ENCODE measurements at places on chromosomes 16 and 17. TPM values are rescaled to one million over a fixed set of nuclear protein-coding genes. Genes with fewer than 3 reads are reported as not detected.

The ABCA6 gene
- total RNA-seq = 0.38 TPM

DNA sequence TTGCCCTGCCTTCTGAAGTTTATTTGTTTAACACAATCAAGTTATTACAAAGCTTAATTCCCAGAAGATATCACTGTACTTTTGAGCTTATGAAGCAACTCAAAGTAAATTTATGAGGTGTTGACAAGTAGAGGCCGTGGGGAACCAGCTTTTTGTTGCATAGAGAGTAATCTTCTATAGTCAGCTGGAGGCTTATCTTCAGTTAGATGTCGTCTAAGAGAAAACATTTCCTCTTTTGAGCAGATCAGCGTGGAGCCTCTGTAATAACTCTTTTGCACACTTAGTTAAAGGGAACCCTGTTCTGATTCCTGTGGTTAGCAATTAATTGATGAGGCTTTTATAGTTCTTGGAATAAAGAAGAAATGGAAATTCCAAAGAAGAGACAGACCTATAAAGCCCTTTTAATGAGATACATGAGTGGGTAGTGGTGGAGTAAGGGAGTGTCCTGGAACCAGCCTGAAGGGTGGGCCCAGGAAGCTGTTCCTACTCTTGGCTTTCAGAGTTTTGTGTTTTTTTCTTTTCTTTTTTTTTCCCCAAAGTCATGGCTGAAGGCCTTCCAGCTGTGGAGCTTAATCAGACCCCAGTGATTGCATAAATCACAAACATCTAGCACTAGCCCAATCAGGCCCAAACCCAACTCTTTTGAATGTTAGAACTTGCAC lies 28.9 kb upstream of the MAP3K14 start:
- no peak for DNase-seq

GRCh38 chr17:29162909-29163341 lies 17.3 kb downstream of the MYO18A start:
- DNase-seq = no peak

The KRT12 gene
- total RNA-seq = not detected

DNA sequence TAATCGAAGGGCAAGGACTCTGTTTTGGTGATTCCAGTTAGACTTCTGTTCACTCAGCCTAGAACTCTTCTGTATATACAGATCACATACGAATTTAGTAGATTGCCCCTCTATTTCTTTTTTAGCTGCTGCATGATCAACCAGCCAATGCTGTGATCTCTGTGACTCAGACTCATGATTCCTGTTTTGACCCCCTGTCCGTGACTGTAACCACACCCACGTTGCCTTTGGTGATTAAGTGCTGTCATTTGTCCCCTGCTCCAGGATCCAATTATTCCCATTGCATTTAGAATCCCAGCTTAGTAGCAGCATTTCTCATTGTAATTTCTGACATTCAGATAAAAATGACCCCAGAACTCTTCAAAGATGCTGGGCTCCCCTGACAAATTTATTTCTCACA lies 545.7 kb downstream of the NPIPA7 start:
- no peak for DNase-seq

DNA sequence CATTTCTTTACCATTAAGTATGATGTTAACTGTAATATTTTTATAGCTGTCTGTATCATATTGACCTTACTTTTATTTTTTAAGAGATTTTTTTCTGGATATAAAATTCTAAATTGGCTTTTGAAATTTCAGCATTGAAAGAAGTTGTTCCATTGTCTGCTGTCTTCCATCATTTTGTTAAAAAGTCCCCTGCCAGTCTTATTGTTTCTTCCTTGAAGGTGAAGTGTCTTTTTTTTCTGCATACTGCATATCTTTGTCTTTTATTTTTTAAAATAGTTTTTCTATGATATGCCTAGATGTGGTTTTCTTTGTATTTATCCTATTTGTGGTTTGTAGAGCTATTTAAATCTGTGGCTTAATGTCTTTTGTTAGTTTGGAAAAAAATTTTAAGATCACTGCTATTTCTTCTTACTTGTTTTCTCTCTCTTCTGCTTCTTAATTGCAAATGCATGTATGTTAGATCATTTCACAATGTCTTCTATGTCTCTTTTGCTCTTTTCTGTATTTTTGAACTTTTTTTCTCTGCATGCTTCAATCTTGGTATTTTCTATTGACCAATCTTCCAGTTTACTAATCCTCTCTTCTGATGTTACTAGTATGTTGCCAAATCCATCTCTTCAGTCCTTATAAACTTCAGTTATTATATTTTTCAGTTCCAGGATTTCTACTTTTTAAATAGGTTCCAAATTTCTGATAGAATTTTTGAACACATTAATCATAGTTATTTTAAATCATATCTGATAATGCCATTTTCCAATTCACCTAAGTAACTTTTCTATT lies 20.2 kb downstream of the IL21R start:
- no peak for DNase-seq

The CRISPLD2 gene
- total RNA-seq = 0.53 TPM

The HNF1B gene
- not detected for total RNA-seq

The LHX1 gene
- not detected for total RNA-seq

DNA sequence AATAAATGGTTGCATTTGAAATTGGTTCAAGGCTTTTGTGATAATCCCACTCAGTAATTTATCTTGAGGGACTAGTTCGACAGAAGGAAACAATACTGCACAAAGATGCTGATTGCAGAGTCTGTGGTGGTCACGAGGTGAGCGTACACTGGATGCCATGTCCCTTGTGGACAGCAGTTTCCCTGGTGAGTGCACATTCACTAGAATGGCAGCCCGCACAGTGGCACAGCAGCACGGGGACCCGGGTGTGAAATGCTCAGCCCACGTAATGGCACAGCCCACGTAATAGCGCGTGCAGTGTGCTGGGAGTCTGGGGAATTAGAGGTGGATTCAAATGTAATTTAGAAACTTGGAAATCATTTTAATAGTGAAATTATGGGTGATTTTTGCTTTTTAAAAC lies 154.0 kb downstream of the LGALS9B start:
- no peak for DNase-seq

The ACSM3 gene
- 4.6 TPM for total RNA-seq

The KRT33A gene
- total RNA-seq = 0.13 TPM

Measured in bronchial epithelial cell (primary cell).